NT2/D1 (cell line): ENCODE measurements at places on chromosomes 16 and 17.

- no peak for DNase-seq
These were observed 16.6 kb downstream of the KRT12 start for GRCh38 chr17:40850293-40850972.

DNA sequence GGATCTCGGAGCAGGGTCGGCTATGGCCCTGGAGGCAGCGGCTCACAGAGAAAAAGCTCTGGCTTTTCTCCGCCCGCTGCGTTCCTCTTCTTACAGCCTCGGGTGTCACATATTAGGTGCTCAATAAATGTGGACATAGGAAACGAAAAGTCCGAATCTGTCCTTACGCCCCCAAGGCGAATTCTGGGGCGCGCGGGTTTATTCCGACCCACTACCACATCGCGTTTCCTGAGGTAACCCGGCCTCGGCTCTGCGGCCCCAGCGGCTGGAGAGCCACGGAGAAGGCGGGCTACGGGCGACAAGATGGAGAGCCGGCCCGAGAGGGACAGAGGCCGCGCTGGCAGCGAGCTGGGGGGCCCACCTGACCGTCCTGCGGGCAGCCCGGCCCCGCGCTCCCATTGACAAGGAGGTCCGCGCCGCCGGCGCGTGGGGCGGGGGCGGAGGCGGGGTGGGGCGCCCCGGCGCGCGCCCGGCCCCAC is 573 bp upstream of the GNAO1 start:
- no peak for DNase-seq

DNA sequence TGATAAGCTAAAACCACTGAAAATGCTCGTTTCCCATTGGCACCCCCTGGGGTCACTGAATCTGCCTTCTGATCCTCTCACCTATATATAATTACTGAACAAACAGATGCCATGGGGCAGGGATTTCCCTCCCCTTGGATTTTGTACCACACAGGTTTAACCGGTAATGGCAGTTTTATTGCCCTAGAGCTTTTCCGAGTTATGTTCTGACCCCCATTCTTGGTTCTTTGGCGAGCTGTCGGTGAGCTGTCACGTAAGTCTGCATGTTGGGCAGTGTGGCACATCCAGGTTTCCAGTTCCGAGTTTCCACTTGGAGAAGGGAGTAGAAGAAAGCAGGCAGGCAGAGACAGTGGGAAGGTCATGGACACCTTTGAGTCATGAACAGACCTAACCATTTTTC is 7.1 kb downstream of the TMEM97 start:
- no peak for DNase-seq

DNA sequence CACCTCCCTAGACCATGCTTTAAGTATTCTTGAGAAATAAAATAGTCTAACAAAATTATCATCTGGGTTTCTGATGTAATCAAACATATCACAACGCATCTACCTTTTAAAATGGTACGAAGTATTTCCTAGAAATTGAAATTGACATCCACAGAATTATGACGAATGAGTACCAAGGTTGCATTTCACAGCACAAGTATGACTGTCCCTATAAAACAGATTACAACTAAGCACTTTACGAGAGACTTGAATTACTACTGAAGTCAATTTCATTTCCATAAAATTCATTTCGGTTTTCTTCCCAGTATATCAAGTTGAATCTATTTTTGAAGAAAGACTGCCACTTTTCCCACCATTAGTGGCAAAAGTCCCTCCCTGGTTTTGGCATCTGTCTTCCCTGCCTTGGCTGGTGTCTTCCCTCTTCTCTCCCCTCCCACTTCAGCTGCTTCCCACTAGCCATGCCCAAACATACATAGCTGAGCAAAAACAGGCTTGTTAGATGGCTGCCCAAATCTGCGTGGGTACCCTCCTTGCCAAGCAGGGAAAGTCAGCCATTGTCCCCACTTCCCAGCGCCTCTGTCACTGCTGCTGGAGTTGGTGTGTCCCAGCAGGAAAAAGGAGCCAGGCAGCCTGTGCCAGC is 29.2 kb downstream of the DNAH9 start:
- DNase-seq = no peak

DNA sequence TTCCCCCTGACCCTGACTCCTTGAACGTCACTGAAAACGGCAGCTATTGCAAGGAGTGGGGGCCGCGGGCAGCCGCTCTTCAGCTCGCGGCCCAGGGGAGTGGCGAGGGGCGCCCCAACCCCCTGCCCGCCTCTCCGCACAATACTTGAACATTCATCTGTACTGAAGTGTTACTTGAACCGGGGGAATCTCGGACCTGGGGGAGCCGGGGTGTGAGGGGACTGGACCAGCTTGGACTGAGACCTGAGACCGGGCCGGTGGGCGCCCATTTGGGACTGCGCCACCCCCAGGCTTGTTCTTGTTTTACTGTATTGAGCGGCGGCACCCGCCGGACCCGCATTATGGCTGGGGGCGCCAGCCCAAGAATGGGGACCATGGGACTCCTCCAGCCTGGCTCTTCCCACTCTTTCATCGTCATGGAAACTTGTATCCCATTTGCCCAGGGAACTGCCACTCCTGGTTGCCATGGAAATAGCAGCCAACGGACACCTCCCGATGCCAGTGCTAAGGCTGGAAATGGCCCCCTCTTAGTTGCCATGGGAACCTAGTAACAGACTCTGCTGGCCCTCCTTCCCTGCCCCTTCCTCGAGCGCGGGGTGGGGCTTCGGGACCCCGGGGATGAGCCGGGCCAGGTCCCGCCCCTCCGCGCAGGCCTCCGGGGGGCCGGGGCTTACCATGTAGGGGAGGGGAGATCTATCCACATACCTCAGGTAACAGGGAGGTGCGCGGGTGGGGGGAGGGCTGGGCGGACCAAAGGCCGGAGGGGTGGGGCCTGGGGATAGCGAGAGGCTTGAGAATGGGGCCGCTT is 805 bp upstream of the ORAI3 start:
- peak; percentile 99 for DNase-seq

DNA sequence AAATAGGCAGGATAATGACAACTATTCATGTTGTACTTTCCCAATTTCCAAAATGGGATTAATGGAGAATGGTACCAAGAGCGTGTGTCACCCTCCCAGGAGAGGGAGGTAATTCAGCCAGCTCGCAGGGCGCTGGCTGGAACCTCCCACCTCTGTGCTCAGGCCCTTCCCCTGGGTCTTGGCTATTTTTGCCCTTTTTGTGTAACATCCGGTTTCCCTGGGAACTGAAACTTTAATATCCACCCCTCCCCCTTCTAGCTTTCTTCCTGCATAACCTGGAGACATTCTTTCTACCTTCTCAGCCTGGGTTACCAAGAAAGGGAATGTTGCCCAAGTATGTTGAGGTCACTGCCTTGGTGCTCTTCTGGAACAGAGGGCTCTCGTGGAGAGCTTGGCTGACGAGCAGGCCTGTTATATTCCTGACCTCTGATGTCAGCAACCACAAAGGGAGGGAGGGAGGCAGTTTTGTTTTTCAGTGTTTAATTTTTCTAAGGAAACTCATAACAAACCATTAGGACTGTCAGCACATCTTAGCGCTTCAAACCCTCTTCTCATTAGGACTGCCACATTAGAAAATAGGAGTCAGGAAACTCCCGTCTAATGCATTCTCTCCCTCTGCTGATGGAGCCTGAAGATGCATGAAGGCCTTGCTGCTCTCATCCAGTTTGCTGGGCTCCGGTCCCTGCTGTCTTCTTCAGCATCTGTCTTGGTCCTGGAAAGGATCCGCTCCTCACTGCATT is 25.6 kb downstream of the ITGB3 start:
- no peak for DNase-seq

- DNase-seq = no peak
These were observed 82.3 kb upstream of the BCAR1 start for GRCh38 chr16:75333721-75334163.

GRCh38 chr17:8719291-8720246 is 25.1 kb downstream of the CCDC42 start:
- no peak for DNase-seq

DNA sequence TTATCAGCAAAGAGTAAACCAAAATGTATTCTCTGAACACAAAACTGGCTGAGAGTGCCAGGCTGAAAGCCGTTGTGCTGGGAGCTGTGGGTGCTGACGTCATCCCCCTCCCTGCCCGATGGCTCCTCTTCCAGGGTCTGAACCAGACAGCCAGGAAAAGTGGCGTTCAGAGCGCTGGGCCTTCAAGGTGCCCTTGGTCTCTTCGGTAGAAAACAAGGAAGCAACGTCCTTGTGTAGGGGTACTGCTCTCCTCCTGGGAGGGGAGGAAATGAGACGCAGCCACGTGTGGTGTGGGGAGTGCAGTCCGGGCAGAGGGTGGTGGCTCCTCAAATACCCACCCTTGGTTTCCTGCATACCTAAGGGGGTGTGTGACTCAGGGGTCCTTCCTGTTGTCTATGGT is 394.7 kb downstream of the SEC14L1 start:
- DNase-seq = no peak

GRCh38 chr16:78611318-78611717 is 511.9 kb downstream of the WWOX start:
- no peak for DNase-seq

DNA sequence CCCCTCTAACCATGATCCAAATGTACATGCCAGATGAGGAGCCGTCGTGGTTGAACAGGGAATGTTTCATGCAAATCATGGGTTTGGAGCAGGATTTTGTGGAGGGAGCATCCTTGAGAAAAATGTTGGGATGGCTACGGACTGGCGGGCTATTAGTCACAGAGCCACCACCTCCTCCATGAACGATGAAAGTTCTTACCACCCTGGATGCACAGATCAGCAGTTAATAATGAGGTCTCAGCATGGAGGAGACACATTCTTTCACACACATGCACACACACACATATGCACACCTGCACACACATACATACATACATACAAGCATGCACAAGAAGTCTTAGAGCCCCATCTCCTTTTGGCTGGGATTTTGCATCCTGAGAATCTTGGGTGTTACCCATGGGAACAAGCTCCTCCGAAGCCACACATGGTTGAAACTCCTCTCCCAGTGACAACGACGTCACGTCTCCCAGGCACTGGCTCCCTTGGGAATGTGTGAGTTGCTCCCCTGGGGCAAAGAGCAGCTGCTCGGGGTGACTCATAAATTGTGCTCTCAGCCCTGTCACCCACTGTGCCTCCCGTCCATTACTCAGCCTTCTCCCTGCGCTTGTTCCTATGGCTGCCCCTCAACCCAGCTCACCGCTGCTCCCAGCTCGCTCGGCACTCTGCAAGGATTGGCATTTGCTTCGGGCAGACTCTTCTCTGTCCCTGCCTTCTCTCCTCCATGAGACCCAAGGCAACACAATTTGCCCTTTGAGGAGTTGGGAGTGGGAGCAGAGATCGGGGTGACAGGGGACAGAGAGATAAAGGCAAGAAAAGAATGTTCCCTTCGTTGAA is 344.6 kb downstream of the SOX9 start:
- DNase-seq = no peak

DNA sequence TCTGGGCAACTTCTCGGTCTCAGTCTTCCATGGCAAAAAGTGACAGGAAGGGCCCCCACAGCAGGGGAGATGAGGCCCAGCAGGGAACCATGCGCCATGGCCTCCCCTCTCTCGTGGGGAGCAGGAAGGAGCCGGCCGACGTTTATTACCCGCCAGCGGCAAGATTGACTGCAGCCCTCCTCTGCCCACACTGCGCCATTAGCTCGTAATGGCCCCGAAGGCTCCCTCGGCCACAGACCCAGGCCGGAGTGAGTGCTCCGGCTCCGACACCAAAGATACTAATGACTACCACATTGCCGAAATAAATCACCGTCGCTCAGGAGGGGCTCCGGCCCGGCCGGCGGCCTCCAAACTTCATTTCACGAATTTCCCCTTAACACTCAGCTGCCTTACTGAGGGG is 226.9 kb downstream of the C16orf78 start:
- DNase-seq = no peak

DNA sequence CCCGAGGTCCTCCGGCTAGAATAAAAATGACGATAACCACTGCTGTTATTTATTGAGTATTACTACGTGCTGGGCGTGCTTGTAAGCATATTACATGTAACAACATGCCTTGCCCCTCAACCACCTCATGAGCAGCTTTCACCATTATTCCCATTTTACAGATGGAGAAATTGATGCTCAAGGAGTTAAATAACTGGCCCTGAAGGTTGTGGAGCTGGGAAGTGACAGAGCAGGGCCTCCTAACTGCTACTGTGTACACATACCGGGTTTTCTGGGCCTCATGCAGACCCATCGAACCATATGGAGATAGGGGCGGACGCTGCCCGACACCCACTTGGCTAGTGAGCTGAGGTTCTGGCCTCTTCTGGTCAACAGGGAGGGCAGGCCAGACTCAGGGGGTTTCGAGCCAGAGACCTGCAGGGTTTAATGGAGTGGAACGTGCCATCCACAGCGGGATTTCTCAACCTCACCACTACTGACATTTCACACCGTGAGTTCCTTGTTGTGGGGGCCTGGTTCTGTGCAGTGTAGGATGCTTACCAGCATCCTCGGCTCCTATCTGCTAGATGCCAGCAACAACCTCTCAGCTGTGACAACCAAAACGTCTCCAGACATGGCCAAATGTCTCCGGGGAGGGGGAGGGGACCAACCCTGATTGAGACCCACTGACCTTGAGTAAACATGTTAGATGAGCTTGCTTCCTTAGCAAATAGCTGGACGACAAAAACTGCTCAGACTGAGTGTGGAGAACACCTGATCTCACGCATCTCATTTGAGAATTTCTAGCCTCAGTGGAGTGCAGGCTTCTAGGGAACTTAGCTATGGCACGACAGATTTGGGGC is 432.0 kb downstream of the SLC39A11 start:
- no peak for DNase-seq
